ENCODE measurements at places on chromosomes 16 and 17.
A peak's percentile ranks its signal among the peaks of the same experiment; 100 is the strongest.

DNA sequence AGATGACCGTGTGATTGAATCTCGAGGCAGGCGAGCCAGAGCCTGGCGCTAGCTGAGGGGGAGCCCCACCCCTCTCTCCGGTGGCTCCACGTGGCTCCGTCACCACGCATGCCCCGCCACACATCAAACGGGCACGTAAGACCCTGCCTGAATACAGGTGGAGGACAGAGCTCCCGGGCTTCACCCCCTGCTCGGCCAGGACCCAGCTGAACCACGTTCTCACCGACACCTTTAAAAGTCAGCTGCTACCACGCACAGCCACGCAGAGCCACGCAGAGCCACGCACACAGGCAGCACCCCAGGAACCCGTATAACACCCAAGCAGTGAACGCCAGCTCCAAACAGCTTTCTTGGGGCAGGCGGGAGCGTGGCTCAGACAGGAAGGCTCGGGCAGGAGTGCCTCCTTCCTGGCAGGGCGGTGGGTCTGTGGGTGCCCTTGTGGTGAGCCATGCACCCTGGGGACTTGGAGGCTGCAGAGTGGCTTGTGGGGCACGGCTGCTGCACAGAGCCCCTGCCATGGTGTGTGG is 4.4 kb downstream of the TMEM204 start:
- DNase-seq, result no peak

GRCh38 chr16:24499193-24499814 is 40.1 kb upstream of the RBBP6 start:
- DNase-seq, result peak; percentile 33

GRCh38 chr16:76164970-76165558 is 112.1 kb upstream of the CNTNAP4 start:
- no peak for DNase-seq

DNA sequence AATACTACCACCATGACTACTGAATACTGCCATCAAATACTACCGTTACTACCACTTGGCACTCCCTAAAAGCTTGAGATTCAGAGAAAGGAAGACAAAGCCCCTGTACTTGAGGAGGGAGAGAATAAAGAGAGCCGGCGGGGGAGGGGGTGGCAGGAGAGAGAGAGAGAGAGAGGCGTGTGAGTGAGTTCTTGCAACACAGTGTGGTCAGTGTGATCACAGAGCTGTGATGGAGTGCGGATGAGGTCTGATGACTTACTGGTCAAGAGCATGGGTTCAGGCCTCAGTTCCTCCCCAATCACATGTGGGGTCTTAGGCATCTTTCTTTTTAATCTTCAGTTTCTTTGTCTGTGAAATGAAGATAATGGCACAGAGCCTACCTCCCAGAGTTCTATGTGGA is 19.2 kb downstream of the PRKCB start:
- DNase-seq, result no peak

GRCh38 chr16:51845586-51846305 is 694.7 kb upstream of the SALL1 start:
- no peak for DNase-seq

DNA sequence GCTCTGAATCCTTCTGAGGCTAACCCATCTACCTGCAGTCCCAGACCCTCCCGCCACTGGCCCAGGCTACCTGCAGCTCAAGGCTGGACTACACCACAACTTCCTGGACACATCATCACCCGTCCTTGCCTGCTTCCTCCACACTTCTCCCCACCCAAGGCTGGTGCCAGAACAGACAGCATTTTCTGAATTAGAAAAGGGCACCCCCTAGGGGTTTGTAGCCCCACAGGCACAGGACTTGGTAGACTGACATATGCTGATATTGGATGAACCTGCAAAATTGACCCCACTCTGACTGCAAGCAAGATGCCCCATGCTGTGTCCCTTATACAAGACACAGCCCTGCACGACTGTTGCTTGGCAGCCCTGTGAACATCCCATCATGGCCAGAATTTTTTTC is 271.5 kb upstream of the C16orf82 start:
- no peak for DNase-seq

DNA sequence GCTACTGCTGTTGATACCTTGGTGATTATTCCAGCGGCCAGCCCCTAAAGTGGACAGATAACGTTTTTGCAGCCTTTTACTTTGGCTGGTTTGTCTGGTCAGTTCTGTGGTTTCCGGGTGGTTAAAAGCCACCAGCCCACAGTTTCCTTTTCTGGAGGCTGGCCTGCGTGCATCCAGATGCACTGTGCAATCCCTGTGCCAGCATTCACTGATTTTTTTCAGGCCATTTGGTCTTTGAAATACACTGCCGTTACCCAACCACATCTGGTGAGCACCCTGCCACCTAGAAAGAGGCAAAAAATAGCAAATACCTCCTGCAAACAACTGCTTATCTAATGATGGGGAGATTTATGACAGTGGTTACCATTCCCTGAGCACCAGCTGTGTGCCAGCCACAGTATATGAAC is 797 bp downstream of the NUDT7 start:
- peak; percentile 27 for DNase-seq

DNA sequence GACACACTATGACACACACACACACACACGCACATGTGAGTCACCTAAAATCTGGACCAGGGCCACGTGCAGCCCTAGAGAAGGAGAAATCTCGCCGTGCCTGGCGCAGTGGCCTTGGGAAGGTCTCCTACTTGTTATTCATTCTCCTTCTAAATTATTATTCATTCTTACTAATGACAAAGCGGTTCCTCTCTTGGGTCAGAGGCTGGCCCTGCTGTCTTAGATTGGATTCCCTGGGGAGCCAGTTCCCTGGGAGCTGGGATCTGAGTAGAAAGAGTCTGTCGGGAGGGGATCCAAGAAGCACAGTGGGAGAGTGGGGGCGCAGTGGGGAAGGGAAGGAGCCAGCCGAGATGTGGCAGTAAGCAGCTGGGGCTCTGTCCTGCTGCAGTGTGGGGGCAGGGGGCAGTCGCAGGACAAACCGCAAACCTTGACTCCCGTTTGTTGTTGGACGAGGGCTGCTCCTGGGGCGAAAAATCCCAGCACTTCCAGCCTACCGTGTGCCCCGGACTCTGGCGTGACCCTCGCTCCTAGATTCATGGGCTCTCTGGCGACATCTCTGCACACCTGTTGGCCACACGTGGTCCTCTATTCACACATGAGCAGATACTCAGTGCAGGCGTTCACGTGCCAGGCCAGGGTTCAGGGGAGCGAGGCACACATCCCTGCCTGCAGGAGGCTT is 18.7 kb upstream of the JPH3 start:
- DNase-seq, result no peak

DNA sequence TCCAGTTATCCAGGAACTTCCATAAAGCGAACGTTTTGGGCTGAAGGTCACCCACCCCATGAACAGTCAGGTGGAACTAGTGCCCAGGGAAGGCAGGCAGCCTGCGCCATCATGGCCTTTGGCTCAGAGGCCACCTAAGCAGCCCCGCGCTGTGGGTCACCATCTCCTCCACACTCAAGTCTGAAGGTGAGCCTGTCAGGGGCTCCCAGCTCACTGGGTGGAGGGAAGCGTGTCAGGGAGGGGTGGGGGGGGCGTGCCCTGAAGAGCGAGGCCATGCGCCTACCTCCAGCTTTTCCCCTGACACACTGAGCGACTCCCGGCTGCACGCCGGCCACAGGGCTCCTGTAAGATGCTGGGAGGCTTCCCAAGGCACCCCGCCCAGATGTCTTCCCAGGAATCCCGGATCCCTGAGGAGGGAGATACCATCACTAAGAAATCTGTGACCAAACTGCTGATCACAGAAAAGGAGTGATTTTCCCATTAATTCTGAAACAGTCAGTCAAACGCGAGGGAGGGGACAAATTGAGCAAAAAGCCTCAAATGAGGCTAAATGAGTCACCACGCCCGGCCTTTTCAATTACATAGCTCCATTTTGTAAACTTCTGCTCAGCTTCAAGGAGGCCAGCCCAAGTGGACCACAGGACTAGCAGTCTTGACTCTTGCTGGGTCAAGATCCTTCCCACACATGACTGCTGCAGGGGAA is 26.5 kb upstream of the SLC25A19 start:
- DNase-seq, result no peak
